ENCODE measurements at places on chromosomes 2 and 18. TPM values are rescaled to one million over a fixed set of nuclear protein-coding genes. Genes with fewer than 3 reads are reported as not detected.

ICOS gene
- 0.10 TPM for total RNA-seq

QPCT gene
- 5.6 TPM for total RNA-seq

FZD7 gene
- total RNA-seq, result 27.1 TPM

XDH gene
- 0.21 TPM for total RNA-seq

CRACDL gene
- total RNA-seq, result 5.7 TPM

REG3A gene
- total RNA-seq, result not detected

SPDYA gene
- total RNA-seq, result 4.2 TPM

KCNG2 gene
- not detected for total RNA-seq
